SJCRH30 (cell line): ENCODE measurements at places on chromosomes 7 and 10. TPM values are rescaled to one million over a fixed set of nuclear protein-coding genes. Genes with fewer than 3 reads are reported as not detected.

Gene CSGALNACT2
- 5.9 and 7.9 TPM in 2 replicates for total RNA-seq

Gene PAPOLB
- total RNA-seq: not detected in 2 replicates

Gene PIK3CG
- not detected in 2 replicates for total RNA-seq

Gene LEP
- total RNA-seq: not detected in 2 replicates

Gene HOXA10
- total RNA-seq: 16.2 and 17.2 TPM in 2 replicates

- no peak overlapping the region for H3K27ac ChIP-seq
- H3K4me3 ChIP-seq: no peak overlapping the region
Measured at GRCh38 chr10:79496896-79497295, 15.4 kb upstream of the EIF5AL1 start.

GRCh38 chr10:112360308-112361270 is 13.3 kb upstream of the ACSL5 start:
- H3K4me1 ChIP-seq: no peaks in the 10 kb centered on the region
- no peak overlapping the region for H3K4me3 ChIP-seq
- H3K36me3 ChIP-seq: no peaks in the 10 kb centered on the region
- H3K27ac ChIP-seq: no peak overlapping the region
- no peak for DNase-seq

GRCh38 chr7:3068530-3068929 is 24.9 kb upstream of the CARD11 start:
- H3K27me3 ChIP-seq: no peaks in the 10 kb centered on the region
- H3K36me3 ChIP-seq: no peaks in the 10 kb centered on the region
- DNase-seq: no peak
- no peak overlapping the region for H3K4me3 ChIP-seq
- no peak overlapping the region for H3K27ac ChIP-seq

GRCh38 chr7:27148756-27149641 is 1.4 kb upstream of the HOXA6 start:
- no peaks in the 10 kb centered on the region for H3K27me3 ChIP-seq
- H3K27ac ChIP-seq: no peak overlapping the region; the same call in 1 of the 2 replicates

- no peaks in the 10 kb centered on the region for H3K27me3 ChIP-seq
- no peaks in the 10 kb centered on the region for H3K36me3 ChIP-seq
- no peak for DNase-seq
- H3K27ac ChIP-seq: no peak overlapping the region
- no peak overlapping the region for H3K4me3 ChIP-seq
Measured at GRCh38 chr10:131165092-131165491, 146.4 kb downstream of the TCERG1L start.

DNA sequence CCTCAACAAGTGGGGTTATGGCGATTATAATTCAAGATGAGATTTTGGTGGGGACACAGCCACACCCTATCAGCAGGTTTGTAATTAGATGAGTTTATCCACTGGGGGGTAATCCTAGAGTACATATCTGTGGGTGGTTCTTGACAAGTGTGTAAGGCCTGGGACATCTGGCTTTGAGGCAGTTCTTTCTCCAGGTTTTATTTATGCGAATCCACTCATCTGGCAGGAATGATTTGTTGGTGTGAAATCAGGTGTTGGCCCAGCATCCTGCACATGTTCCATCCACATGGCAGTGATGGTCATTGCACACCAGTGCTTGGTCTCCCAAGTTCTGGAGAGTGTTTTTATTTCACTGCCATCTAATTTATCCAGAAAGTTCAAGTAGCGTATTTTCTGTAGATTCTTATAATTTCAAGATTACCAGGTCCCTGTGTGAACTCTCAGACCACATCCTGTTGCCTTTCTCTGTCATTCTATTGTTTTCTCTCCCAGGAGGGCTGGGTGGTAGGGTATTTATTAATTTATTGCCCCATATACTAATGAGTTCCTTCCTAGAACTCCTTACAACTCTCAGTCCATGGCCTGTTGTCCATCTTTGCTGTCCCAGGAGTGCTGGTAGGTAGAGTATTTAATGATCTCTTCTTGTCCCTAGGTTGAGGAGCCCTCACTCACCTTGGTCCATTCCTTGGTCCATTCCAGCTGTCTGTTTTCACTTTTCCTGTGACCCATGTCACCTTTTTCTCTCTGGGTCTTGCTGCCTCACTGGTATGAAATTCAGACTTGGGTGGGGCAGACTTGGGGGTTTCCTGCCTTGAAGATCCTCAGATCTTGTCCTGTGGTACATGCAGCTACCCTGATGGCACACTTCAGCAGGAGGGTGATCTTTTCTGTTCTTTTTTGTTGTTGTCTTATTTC is 10.4 kb downstream of the RALA start:
- DNase-seq: no peak
- H3K27ac ChIP-seq: no peak overlapping the region
- H3K27me3 ChIP-seq: no peaks in the 10 kb centered on the region
